NCI-H1105 (cell line): ENCODE measurements at places on chromosomes 2 and 18.

- no peak for DNase-seq
Measured at GRCh38 chr2:226796840-226797288, 2.8 kb downstream of the IRS1 start.

GRCh38 chr2:84897773-84898172, 7.7 kb upstream of the TMSB10 start:
- no peak for DNase-seq

DNA sequence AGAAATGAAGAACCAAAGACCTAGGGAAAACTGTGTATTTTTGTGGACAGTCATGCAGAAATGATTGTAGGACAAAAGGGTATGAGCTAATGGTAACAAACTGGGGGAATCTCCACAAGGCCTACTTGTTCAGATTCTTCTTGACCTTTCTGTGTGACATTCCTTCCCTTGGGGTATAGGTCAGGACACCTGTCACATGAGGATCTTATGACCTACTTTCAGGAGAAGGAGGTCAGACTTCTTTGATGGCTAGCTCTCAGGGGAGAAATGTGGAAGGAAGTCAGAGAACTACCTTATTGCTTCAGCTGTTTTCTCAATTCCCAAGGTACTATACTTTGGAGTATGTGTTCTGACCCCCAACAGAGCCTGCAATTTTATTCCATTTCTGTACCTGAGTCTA, 40.7 kb upstream of the TANK start:
- no peak for DNase-seq

DNA sequence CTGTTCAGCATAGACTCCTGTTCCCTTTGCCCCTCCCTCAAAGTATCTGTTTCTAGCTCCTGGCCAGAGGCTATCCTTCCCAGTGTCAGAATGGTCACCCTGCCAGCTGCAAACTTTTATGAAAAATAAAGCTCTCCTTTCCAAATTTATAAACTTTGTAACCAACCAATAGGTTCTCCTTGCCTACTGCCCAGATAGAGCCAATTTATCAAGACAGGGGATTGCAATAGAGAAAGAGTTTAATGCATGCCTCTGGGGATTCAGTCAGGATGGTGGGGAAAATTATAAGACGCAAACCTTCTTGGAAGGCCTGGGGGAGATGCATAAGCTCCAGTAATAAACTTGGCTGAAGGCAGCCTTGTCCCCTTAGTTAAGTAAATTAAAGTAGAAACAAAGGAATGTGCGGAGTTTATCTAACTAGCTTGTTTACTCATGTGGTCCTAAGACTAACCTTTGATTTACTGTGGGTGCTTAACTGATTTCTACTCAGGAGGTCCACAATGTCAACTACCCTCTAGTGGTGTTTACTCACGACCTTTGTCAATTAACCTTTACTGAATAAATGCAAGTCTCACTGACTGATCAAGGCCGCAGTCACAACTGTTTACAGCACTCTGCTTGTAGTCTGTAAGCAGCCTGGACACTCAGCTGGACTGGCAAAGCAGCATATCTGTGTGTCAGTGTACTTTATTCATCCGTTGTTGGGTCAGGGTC, 42.9 kb upstream of the PDK1 start:
- DNase-seq: no peak

DNA sequence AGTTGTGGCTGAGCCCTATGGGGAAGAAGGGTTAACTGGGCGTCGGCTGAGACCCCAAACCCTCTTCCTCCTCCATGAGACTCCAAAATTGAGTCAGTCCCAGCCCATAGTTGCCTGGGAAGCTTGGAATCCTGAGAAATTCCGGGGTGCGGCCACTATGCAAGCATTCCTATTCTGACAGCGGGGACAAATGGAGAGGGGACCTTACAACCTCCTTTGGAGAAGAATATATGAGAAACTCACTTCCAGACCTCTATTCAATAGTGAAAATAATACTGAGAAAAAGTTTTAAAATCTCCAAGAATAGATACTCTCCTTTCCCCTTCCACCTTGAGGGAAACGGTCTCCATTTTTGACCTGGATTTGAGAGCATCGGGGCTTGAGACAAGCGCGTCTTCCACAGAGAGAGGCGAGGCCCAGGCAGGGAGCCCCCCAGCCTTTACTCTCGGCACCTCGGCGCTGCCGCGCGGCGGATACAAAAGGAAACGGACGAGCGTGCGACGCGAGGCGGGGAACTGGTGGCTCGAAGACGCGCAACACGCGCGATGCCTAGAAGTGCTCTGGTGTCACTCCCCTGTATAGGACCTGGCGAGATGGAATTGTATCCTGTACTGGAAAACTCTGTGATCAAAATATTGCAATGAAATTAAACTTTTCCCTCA, 11.1 kb downstream of the NR4A2 start:
- DNase-seq: no peak

GRCh38 chr2:134875309-134875708, 36.9 kb downstream of the ACMSD start:
- DNase-seq: no peak

- DNase-seq: no peak
Measured at GRCh38 chr2:212548455-212548819, 9.8 kb upstream of the ERBB4 start.

GRCh38 chr2:241391892-241392665, 36.0 kb downstream of the FARP2 start:
- DNase-seq: no peak

DNA sequence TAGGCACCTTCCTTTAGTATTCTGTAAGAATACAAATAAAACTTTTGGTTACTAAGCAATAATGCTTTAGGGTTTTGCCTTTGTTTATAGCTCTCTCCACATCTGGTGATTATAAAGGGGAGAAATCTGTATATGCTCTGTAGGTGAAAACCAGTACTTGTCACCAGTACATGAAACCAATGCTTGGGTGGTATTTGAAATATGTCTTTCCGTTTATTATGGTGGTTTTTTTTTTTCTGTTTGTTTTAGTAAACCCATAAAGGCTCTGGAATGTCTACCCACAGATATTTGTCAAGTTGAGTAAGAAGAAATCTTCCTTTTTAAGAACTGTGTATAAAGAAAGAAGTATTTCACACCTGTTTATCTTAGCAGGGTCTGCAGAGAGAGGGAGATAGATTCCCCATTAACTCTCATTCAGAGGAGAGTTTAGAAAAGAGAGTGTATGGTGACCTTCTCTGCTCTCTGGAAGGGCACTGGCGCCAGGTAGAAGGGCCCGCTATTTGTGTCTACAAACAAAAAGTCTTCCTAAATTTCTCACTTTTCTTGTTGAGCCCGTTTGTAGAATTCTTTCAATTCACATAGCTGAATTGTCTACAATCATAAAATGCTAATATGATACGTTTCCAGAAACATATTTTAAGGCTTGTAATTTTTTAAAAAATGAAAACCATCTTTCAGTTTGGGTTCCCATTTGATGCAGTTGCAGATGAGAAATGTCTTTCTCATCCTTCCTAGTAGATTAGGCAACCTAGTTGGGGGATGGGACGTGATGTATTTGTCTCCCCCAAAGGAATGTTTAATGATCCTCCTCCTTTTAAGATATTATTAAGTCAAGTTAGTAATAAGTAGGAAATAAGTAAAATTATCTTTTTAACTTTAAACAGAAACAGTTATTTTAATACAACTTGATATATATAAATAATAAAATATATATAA, 33.9 kb downstream of the MAP3K20 start:
- no peak for DNase-seq

DNA sequence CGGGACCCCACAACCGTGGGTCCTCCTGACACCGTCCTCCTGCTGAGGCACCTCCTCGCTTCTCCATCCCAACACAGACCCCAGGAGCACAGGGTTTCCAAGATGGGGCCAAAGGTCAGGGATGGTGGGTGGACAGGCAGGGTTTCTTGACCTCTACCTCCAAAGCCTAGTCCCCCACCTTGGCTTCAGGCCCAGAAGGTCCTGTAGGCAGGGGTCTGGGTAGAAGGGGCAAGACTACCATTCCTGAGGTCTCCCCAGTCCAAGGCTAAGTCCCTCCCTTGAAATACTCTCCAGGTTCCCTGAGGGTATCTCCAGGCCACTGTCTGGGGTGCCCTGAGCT, 7.1 kb downstream of the CYP26B1 start:
- DNase-seq: no peak

GRCh38 chr2:174607989-174608865, 10.6 kb upstream of the WIPF1 start:
- DNase-seq: no peak

DNA sequence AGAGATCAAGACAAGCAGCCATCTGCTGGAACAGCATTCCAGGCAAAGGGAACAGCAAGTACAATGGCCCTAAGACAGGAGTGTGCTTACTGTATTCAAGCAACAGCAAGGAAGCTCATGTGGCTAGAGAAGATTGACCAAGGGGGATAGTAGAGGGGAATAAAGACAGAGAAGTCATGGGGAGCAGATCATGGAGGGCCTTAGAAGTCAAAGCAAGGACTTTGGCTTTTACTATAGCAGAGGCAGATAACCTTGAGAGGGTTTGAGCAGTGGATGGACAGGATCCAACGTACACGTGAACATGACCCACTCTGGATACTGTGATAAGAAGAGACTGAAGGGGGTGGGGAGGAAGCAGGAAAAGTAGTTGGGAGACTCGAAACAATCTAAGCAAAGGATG, 26.9 kb downstream of the SP5 start:
- DNase-seq: no peak

GRCh38 chr2:25255745-25256487, 85.8 kb downstream of the DNMT3A start:
- no peak for DNase-seq

DNA sequence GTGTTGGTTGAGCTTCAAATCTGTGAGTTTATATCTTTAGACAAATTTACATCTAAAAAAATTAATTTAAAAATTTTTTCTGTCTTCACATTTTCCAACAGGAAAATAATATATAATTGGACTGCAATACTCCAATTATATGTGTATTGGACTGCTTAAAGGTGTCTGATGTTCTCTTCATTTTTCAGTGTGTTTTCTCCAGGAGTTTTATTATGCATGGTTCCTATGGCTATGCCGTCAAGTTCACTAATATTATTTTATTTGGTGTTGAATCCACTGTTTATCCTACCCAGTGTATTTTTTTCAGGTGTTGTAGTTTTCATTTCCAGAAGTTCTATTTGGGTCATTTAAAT, 62.1 kb upstream of the CTLA4 start:
- no peak for DNase-seq
